ENCODE measurements at places on chromosomes 11 and 22.
A peak's percentile ranks its signal among the peaks of the same experiment; 100 is the strongest.

DNA sequence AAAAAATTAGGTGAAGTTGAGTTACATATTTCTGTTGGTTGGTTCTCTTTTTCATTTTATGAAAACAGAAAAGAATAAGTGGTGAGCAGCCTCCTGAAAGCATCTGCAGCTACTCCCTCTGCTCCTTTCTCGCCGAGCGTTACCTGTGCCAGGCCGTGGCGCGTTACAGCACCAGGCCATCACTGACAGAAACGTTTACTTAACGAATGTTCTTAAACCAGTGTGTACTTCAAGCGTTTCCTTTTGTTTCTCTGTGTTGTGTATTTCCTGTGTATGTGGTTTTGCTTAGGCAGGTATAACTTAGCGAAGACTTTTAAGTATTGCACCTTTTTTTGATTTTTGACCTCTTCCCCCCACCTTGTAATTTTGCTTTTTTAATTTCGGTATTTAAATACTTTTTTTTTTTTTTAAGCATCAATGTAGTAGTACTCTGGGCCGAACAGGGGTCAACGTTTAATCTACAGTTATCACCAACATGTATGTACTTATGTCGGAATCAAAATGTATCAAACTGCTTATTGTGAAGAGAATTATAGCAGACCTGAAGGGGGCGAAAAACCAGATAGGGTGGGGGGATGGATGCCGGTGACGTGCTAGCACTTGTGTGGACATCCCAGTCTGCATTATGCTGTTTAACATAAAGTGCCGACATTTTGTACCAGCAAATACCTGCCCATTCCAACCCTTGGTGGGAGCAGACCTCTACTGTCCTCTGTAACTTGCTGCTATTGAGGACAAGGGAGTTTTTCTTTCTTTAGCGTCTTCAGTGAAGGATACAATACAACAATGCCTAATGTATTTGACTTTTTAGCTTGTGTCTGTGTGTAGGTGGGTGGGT is 21.6 kb upstream of the ADSL start:
- no peak for DNase-seq

DNA sequence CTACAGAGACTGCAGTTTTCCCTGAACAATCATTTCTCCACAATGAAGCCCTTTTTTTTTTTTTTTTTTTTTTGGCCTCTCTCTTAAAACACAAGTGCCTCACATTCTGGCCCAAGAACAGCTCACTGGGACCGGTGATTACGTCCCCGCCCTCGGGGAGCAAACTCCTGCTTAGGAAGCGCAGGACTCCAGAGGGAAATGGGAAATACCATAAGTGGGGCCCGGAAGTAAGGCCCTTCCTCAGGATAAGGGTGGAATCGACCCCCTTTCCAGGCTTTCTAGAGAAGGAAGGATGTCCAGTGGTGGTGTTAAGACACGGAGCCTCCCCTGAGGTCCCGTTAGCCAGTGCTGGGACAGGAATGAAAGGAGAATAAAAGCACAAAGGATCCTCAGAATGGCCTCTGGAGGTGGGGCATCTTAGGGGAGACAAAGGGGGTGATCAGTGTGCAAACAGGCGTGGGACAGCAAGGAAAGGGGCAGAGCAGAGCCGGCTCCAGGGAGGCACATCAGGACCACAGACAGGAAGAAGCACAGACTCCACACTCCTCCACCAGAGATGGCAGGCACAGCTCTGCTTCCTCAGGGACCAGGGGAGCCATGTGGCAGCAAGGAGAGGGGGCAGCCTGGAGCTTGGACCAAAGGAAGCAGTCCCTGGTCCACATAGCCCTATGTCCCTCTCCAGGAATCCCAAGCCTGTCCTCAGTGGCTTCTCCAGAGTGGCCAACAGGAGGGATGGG is 61.3 kb downstream of the CHST1 start:
- DNase-seq, result no peak

DNA sequence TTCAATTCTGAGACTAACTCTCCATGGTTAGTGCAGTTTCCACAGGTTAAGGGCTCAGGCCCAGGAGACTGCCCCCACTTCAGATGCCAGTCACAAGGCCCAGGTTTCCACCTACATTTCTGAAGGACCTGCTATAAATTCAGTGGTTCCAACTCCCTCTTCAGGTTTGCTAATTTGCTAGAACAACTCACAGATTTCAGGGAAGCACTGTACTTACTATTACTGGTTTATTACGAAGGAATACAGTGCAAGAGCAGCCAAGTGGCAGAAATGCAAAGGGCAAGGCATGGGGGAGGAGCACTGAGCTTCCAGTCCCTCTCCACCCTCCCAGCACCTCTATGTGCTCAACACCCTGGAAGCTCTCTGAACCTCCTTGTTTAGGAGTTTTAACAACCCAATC is 39.3 kb upstream of the SPON1 start:
- DNase-seq, result no peak

DNA sequence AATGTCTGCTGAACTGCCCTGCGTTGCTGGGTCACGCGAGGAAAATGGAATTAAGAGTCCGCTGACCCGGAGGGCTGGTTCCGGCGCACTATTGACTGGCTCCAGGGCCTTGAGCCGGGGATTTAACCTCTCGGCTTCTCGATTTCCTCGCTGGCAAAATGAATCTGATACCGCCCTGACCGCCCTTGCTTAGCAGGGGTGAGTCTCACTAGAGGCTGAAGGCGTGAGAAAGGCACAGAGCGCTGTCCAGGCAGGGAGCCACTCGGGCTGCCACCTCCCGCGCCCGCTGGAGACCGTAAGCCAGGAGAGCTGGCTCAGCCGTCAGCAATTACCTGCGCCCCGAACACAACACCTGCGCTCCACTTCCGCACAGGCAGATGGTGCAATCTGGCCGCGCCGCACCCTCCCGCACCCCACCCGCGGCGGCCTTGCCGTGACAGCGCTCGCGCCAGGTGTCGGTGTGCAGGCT is 65.6 kb downstream of the BUD13 start:
- no peak for DNase-seq

DNA sequence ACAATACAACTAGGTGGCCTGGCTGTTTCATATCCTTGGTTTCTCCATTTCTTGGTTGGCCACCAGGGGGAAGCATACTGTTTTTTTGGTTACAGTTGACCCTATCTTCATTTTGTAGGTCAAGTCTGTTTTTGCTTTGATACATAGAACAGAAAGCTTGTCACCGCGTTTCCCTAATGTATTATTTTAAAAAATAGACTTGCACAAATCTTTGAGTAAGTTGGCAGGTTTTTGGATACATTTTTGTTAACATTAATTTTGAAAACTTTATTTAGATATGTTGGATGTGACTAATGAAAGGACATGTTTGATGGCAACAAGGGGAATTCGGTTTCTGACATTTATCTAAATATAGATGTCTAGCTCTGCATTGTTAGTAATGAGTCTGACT is 3.0 kb downstream of the NCR3LG1 start:
- peak; percentile 61 for DNase-seq

DNA sequence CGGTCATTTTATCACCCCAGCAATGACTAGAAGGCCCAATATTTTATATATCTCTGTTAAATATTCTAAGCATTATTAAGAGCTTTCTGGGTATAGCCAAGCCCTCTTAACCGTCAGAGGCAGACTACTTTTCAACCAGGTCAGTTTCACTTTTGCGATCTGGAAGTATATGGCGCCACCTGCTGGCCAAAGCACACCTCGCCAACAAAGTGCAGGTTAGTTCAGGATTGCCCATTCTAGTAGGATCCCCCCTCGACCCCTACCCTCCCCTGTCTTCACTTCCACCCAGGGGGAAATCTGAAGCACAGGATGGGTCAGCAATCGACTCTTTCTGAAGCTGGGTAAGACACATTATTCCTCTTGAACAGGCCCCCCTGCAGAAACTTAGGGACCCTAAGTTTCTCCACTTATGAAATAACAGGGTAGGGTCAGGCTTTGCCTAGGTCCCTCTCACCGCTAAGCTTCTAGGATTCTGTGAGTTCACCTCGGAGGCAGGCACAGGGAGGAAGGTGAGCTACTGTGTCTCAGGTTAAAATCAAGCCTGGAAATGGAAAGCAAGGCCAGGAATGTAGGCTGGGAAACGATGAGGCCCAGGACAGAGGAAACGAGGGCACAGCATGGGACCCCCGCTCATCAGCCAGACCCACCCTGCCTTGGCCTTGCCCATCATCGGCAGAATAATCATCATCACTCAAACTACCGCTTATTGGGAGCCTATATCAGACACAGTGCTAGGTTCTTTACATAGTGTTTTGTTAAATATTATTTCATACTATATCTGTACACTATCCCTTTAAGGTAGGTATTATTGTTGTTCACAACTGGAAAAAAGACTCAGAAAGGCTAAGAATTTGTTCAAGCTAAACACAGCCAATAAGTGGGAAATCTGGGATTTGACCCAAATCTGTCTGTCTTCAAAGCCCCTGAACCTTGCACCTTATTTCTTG is 35.6 kb downstream of the KCNJ1 start:
- peak; percentile 77 for DNase-seq

DNA sequence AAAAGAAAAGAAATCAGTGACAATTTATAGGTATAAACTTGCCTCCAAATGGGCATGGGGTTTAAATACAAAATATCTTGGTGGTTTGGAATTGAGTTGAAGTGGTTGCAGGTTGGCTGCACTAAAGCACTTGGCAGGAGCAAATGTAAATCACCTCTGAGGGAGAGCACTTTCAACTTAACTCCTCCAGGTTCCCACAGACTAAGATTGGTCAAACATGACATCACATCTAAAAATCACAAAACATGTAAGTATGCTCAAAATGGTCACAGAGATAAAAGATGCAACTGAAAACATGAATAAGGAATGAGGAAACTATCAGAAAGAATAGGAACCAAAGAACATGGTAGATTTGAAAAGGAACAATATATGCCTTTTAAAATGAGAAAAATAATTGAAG is 12.3 kb upstream of the SHANK3 start:
- no peak for DNase-seq

DNA sequence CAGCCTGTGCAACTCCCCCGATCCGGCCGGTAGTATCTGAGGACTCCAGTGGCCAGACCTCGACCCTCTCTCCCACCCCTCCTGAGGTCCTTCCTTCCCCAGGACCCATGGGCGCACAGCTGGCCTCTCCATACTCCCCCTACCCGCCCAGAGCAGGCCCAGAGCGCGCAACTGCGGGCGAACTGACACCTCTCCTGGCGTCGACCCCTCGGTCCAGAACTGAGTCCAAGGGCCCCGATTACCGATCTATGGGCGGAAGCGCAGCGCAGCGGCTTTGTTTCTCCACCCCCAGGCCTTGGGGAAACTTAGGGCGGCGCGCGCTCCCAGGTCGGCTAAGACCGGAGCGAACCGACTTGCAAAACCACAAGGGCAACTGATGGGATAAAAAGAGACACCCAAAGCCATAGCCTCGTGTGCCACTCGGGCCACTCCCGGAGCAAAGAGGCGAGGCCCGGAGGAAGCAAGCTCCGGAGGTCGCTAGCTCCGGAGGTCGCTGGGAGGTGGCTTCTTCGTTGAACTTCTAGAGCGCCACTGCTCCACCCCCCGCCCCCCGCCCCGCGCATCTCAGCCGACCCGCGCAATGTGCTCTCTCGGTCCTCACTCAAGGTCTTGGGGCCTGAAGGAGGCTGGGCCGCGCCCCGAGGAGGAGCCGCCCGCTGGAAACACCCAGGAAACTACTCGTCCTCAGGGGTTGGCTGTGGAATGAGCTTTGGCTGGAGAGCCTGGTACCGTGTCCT is 9.8 kb upstream of the ALX4 start:
- DNase-seq, result no peak

DNA sequence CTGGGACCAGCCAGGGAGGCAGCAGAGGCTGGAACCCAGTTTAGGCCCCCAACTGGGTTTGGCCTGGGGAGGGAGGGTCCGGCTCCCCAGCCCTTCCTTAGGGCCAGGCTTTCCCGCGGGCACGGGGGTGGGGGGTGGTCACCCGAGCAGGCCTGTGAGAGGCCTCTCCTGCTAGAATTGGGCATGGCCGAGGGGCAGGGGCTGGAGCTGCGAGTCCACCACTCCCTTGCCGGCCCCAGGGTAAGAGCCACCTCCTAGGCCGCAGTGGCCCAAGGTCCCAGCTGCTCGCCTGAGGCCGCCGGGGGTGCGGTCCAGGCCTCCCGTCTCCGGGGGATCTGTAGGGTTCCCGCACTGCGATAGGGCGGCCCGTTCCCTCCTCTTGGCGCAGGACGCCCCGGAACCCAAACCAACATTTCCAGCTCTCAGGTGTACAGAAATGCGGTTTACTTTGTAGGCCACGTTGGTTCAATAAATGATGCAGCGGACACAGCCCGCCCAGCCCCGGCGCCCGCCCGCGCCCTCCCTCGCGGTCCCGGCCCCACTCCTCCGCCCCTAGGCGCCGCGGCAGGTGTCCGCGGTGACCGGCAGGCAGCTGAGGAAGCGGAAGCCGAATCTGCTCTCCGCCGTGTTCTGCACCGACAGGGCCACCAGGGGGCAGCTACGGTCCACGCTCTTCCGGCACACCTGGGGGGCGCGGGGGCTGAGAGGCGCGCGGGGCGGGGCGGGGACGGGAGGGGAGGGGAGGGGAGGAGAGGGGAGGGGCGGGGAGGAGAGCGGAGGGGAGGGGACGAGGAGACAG is 5.9 kb downstream of the LMNTD2 start:
- peak; percentile 55 for DNase-seq

GRCh38 chr11:103928040-103928801 is 108.2 kb upstream of the DDI1 start:
- DNase-seq, result no peak

GRCh38 chr11:351411-351810 is 17.9 kb upstream of the B4GALNT4 start:
- DNase-seq, result no peak

GRCh38 chr11:33718440-33718839 is 17.8 kb downstream of the CD59 start:
- DNase-seq, result no peak

GRCh38 chr22:48173061-48173772 is 1410.8 kb downstream of the TBC1D22A start:
- no peak for DNase-seq

GRCh38 chr11:106101819-106102218 is 24.4 kb downstream of the AASDHPPT start:
- DNase-seq, result no peak

DNA sequence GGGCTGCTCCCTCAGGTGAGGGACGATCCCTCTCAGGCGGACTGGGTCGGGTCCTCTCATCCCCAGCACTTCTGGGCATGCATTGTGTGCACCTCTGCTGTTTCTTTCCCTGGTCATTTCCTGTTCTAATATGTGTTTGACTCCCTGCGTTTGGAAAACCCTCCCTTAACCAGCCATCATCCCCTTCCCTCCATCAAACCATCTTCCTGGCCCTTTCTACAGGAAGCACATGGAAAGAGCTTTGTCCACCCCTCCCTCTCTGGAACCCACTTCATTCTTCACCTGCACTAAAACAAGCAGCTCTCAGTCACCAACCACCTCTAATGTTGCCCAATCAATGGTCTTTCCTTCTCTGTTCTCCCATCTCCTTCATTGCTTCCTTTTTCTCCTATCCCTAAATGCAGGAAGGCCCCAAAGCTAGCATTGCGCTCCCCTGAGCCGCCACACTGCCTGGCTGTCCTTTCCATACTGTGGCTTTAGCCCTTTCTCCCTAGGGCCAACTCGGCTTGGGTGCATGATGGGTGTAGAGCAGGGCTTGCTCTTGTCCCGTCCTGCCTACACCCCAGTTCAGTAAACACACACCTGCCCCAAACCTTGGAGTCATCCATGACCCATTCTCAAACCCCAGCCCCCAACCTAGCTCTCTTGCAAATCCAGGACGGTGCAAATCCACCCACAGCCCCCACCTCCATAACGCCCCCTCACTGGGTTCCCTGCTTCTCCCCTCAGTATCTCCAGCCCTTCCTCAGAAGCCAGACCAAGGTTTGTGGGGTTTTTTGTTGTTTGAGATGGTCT is 5.4 kb upstream of the GAS2L1 start:
- DNase-seq, result no peak

Measured in BE2C (cell line).